T-helper 17 cell (primary cell): ENCODE measurements at places on chromosomes 1 and 21. TPM values are rescaled to one million over a fixed set of nuclear protein-coding genes. Genes with fewer than 3 reads are reported as not detected.

DNA sequence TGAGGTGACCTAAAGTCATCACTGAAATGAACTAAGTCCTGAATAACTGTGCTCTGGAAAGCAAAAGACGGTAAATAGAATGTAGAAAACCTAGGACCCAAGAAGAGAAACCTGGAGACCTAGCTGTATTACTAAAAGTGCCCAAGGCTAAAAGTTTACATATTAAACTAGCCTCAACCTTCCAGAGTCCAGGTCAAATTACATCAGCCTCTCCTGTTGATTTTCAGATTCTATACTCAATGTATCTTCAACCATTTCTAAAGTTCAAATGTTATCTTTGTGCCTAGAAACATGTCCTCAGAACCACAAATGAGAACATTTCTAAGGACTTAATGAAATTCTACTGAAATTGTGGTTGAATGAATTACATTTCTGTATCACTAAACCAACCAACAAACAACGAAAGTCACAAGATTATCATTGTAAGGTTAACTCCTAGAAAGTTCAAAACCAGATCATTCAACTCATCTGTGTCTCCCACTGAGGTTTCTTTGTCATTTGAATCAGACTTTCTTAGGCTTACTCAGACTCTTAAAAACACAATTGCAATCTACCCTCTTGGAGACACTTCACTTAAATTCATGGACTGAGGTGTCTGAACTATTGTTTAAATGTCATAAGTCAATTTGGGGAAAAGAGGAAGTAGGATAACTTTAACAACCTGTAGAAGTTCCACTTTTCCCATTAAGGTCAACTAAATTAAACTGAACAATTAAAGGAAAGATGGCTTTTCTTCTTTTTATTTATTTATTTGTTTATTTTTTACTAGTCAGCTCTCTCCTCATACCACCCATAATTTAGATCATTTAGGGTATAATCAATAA lies 207.7 kb downstream of the BARHL2 start:
- DNase-seq = no peak
- no peaks in the 10 kb centered on the region for H3K4me1 ChIP-seq
- H3K4me3 ChIP-seq = no peak overlapping the region

DNA sequence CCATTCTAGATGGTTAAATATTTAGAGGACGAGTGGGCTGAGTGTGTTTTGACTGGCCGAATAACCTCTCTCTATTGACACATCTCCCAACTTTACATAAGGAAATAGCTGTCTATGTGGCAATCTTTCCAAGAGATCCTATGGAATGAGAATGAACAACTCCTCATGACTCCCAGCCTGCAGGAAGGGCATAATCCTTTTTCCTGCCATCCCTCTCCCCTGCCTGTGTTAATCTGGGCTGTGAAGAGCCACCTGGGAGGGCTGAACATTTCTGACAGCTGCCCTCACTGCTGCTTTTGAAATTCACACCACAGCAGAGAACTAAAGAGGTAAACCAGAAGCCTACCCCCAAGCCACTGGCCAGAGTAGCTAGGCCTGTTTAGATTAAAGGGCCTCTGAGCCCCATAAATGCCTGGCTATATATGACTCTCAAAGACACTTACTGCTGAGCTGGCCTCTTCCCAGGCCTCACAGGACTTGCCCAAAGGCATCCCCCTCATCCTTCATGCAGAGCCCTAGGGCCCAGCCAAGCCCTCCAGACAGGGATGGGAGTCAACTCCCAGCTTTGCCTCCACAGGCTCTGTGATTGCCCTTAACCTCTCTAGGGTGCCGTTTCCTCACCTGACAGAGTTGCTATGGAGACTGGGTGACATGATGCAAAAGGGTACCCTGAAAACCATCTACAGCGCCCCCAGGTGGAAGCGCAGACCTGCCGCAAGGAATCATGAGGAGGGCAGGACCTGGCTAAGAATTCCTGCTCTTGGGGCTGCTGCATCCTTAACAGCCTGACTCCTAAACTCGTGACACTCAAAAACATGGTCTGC lies 42.0 kb upstream of the LDLRAP1 start:
- DNase-seq = no peak
- no peaks in the 10 kb centered on the region for H3K27me3 ChIP-seq
- peak overlapping the region; percentile 75 for H3K27ac ChIP-seq
- peaks cover 16% of the 10 kb centered on the region for H3K4me1 ChIP-seq
- peaks cover under 1% of the 10 kb centered on the region for H3K36me3 ChIP-seq
- no peak overlapping the region for H3K4me3 ChIP-seq

DNA sequence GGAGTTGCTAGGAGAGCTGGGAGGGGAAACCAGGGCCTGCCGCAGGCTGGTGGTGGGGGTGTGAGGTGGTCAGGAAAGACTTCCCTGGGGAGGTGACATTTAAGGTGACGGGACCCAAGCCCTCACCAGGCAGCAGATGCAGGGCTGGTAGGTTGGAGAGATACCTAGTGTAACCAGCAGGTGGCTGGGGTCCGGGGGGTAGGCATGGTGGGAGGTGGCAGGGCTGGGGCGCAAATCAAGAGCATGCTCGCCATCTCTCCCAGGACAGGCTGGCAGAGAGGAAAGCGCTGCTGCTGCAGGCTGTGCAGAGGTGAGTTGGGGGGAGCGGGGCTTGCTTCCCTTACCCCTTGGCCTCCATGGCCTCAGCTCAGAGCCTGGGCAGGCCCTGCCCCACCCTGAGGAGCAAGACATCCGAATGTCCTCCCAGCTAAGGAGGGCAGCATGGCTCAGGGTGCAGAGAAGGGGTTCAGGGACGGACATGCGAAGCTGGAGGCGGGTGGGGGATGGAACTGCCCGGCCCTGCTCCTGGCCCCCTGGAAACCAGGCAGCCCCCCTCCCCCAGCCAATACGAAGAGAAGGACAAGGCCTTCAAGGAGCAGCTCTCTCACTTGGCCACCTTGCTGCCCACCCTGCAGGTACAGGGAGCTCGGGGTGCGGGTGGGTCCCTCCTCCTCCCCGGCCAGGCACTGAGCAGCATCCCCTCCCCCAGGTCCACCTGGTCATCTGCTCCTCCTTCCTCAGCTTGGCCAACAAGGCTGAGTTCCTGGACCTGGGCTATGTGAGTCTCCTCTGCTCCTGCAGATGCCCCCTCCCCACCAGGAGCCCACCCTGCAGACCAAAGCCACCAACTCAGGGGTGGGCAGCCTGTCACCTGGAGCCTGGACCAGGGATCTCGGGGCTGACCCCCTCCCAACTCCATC lies 4.0 kb downstream of the RNF207 start:
- H3K36me3 ChIP-seq = no peaks in the 10 kb centered on the region
- H3K27me3 ChIP-seq = no peaks in the 10 kb centered on the region
- H3K4me3 ChIP-seq = peak overlapping the region; percentile 83

DNA sequence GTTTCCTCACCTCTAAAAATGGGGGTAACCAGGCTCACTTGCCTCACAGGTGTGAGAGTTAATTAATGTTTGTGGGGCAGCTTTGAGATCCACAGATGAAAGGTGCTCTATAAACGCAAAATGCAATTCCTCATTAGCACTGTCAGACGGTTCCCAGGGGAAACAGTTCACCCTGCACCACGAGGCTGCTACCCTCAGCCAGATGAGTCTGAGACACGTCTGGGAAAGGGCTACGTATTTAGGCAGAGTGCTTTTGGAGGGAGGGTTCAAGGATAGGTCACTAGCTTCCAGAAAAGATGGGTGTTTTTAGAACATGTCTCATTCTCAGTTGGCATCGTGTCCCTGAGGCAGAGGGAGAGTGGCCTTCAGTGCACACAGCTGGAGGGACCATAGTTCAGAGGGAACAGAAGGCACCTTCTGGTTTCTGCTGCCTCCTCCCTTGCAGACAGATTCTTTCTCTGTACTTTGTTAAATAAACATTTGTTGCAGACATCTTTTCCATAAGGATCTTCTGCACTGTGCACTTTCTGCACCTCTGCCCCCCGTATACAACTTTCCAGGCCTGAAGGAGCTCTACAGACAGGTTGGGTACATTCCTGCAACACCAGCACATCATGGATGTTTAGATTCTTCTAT lies 139.9 kb downstream of the CLIC6 start:
- H3K27ac ChIP-seq = peak overlapping the region; percentile 89
- peak overlapping the region; percentile 76 for H3K4me3 ChIP-seq
- no peaks in the 10 kb centered on the region for H3K27me3 ChIP-seq
- no peak for DNase-seq
- peaks cover 71% of the 10 kb centered on the region for H3K4me1 ChIP-seq

DNA sequence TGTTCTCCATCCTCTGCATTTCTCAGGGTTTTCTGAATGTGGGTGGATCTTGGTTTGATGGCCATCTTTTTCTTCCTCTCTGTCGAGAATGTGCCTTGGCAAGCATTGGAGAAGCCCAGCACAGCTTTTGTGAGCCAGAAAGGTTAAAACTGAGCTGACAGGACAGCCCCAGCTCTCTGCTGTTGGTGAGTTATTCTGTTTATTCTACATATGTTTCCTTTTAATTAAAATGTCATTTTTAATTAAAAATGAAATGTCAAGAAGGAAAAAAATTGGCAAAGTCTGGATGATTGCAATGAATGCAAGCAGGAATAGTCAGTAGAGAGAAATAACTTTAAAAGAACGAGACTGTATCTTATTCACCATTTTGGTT lies 325.8 kb downstream of the PTBP2 start:
- peaks cover 13% of the 10 kb centered on the region for H3K27me3 ChIP-seq
- no peaks in the 10 kb centered on the region for H3K4me1 ChIP-seq
- no peak overlapping the region for H3K27ac ChIP-seq
- H3K4me3 ChIP-seq = no peak overlapping the region
- DNase-seq = no peak

DNA sequence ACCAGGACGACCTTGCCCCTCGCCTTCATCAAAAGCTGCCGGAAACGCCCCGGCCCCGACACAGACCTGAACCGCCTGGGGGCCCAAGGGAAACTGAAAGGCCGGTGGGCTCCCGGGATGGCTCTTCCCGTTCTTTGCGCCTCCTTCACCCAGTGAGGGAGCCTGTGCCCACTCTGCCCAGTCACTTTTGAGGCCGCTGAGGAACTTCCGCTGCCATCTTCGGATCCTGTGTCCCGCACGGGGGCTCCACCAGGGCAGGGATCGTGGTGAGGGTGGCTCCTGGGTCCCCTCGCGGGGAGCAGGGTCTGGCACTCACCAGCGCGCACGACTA lies 104.0 kb downstream of the PPIAL4G start:
- no peak overlapping the region for H3K4me3 ChIP-seq
- H3K27ac ChIP-seq = no peak overlapping the region
- no peak for DNase-seq
- H3K36me3 ChIP-seq = no peaks in the 10 kb centered on the region
- no peaks in the 10 kb centered on the region for H3K4me1 ChIP-seq
- no peaks in the 10 kb centered on the region for H3K27me3 ChIP-seq

DNA sequence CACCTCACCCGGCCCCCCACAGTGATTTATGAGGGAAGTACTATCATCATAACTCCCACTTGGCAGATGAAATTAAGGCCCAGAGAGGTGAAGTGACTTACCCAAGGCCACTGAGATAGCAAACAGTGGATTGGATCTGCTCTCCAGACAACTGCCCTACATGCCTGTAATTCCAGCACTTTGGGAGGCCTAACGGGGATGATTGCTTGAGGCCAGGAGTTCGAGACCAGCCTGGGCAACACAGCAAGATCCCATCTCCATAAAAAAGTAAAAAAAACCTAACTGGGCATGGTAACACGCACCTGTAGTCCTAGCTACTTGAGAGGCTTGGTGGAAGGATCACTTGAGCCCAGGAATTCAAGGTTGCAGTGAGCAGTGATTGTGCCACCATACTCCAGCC lies 14.2 kb upstream of the RNF19B start:
- no peak overlapping the region for H3K4me3 ChIP-seq
- peaks cover 26% of the 10 kb centered on the region for H3K4me1 ChIP-seq
- H3K36me3 ChIP-seq = no peaks in the 10 kb centered on the region

GRCh38 chr1:231571904-231572303 lies 43.4 kb downstream of the TSNAX start:
- H3K36me3 ChIP-seq = peaks cover 3% of the 10 kb centered on the region
- no peaks in the 10 kb centered on the region for H3K4me1 ChIP-seq
- no peak overlapping the region for H3K4me3 ChIP-seq

DNA sequence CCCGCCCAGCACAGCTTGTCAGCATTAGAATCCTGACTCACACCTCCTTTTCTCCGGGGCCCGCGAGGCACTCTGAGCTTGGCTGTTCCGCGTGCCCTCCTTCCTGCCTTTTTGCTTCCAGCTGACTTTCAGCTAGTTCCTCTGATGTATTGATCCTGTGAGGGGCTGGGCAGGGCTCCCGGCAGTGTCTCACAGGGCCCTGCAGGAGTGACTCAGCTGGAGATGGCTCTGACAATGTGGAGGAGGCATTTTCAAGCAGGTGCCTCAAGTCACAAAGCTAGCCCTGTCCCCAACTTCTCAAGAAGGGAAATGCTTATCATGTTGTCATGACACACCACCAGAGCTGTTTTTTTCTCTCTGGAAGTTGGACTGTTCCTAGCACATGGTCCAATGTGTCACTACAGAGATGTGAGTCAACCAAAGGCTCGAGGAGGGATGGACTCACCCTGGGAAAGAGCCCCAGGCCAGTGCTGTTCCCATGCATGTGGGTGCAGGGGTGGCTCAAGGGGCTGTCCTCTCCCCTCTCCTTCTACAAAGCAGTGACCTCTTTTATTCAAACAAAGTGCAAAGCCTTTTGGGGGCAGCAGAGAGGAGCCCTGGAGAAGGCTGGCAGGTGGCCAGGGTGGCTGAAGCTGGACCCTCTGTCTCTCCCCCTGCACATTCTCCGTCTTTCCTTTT lies 30.6 kb downstream of the SYT6 start:
- no peak overlapping the region for H3K4me3 ChIP-seq
- no peak overlapping the region for H3K27ac ChIP-seq
- peaks cover 5% of the 10 kb centered on the region for H3K27me3 ChIP-seq
- DNase-seq = no peak

- H3K27ac ChIP-seq = no peak overlapping the region
- DNase-seq = no peak
- H3K4me1 ChIP-seq = no peaks in the 10 kb centered on the region
- no peak overlapping the region for H3K4me3 ChIP-seq
These were observed 35.2 kb upstream of the HSD17B7 start for GRCh38 chr1:162755306-162755705.

Gene COL6A1
- 4.6 TPM for total RNA-seq

Gene IVL
- total RNA-seq = not detected

Gene LCE6A
- total RNA-seq = not detected

Gene NIBAN1
- total RNA-seq = 61.3 TPM

Gene ASPM
- total RNA-seq = 0.91 TPM

Gene SLX9
- total RNA-seq = 14.0 TPM

Gene ASB17
- total RNA-seq = not detected

Gene CLDN19
- not detected for total RNA-seq
